M059J (cell line): ENCODE measurements at places on chromosomes 16 and 17.

DNA sequence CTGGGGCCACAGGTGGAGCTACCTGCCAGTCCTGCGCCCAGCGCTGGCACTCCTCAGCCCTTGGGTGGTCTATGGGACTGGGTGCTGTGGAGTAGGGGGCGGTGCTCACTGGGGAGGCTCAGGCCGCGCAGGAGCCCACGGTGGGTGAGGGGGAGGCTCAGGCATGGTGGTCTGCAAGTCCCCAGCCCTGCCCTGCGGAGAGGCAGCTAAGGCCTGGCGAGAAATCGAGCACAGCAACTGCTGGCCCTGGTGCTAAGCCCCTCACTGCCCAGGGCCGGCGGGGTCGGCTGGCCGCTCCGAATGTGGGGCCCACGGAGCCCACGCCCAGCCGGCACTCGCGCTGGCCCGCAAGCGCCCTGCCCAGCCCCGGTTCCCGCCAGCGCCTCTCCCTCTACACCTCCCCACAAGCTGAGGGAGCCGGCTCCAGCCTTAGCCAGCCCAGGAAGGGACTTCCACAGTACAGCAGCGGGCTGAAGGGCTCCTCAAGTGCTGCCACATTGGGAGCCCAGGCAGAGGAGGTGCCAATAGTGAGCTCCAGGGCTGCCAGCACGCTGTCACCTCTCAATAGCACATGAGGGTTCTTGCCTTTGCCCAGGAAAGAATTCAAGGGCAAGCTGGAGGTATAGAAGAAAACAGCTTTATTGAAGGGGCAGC is 11.0 kb upstream of the EEF2KMT start:
- no peak for DNase-seq

GRCh38 chr16:31094088-31094423 is 541 bp downstream of the VKORC1 start:
- DNase-seq, result peak; percentile 29

- no peak for DNase-seq
Measured at GRCh38 chr16:56108724-56109123, 82.6 kb upstream of the GNAO1 start.

- DNase-seq, result peak; percentile 61
Measured at GRCh38 chr17:29238133-29238850, 8.4 kb upstream of the CRYBA1 start.

DNA sequence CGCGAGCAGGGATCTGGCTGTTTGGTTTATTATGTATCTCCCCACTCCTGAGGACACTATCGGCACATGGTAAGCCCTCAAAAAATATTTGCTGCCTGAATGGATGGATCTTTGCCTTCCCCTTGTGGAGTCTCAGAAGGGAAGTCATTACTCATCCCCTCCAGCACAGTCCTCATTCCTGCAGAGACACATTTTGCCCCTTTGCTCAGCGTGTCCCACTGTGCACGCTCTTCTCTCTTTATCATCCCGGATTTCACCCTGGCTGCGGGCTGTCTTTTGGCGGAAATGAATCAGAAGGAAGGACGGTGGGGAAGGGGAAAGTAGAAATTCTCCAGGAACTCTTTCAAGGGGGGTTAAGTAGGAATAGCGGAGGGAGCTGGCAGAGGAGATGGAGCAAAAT is 125.2 kb upstream of the CDC42EP4 start:
- DNase-seq, result peak; percentile 55

GRCh38 chr16:49912721-49913120 is 56.8 kb upstream of the ZNF423 start:
- DNase-seq, result no peak

DNA sequence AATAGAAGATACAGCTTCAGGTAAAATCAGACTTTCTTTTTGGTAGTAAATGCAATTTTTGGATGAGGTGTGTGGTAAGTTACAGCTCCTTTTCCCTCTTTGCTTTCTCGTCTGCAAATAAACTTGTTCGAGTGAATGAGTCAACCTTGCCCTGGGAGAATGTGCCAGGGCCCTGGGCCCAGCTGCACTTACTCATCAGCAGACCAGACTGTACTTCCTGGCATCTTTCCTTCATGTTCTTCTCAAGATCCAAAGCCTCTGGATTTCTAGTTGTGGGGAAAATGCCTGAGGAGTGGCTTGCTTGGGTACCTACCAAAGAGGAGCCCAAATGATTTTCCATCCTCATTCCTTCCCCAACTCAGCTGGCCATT is 5.4 kb upstream of the G6PC1 start:
- DNase-seq, result peak; percentile 82

- DNase-seq, result no peak
Measured at GRCh38 chr16:69145658-69146057, 13.2 kb downstream of the UTP4 start.

GRCh38 chr16:58345574-58346354 is 46.5 kb upstream of the GINS3 start:
- DNase-seq, result peak; percentile 10

GRCh38 chr16:58249388-58249779 is 45.4 kb downstream of the PRSS54 start:
- no peak for DNase-seq

DNA sequence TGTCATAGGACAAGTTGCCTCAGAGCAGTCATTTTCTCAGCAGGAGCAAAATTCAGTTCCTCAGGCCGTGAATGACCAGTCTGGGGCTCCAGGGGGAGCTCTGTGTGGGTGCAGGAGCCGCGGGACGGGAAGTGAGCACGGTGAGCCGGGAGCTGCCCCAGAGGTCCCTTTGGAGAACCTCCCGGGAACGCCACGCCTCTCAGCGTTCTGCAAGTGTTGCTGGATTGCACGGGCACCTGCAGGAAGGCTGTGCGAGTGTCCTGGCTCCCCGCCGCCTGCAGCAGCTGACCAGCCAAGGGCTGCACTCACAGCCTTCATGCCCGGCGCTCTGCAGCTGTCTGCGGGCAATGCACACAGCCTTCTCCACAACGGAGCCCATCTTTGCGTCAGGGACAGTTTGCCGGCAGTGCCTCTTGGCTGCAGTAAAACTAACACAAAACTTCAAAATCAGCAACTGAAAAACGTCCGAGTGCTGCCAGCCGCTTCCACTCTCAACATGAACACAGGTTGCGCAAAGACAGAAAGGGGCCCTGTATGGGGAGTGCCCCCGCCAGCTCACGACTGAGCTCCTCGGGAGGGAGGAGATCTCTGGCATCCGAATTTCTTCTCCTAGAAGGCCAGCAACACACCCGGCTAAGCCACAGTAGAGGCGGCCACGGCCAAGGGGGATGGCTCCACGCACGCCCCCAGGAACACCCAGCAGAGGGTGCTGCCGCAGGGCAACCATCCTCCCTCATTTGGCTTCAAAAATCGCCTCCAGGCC is 16.0 kb downstream of the NDUFAF8 start:
- DNase-seq, result no peak

GRCh38 chr16:8722025-8722348 is 47.6 kb downstream of the ABAT start:
- no peak for DNase-seq

DNA sequence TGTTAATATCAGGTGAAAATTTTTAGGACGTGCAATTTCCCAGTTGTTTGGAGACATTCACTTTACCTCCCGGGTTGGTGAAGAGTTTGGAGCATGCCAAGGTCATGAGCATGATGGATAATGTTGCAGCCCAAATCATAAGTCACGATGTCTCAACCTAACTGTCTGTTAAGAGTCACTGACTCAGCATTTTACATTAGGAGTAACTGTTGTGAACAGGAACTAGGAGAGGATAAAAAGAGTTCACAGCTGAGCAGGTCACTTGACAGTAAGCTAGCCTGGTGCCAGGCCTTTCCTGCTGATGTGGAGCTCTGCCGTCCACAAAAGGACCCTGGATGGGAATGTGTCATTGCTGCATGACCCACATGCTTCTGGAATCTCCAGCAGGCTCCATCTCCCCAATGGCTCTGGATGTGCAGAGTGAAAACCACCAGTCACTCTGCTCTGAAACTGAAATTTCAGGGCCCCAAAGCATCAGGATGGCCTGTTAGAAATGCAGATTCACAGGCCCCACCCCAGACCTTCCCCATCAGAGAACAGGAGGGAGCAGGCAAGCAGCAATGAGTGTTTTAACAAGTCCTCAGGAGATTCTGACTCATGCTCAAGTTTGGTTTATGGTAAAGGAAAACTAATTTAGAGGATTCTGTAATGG is 371.6 kb upstream of the MAF start:
- DNase-seq, result peak; percentile 9

GRCh38 chr17:55411463-55411855 is 10.2 kb downstream of the MMD start:
- no peak for DNase-seq

- DNase-seq, result no peak
Measured at GRCh38 chr16:23302045-23302956, at the start of gene SCNN1B. SCNN1B (plus strand) TSS chr16:23302302; CDS start chr16:23348600, 46,298 bp downstream.

- no peak for DNase-seq
Measured at GRCh38 chr17:61312406-61313295, 87.0 kb upstream of the TBX2 start.

DNA sequence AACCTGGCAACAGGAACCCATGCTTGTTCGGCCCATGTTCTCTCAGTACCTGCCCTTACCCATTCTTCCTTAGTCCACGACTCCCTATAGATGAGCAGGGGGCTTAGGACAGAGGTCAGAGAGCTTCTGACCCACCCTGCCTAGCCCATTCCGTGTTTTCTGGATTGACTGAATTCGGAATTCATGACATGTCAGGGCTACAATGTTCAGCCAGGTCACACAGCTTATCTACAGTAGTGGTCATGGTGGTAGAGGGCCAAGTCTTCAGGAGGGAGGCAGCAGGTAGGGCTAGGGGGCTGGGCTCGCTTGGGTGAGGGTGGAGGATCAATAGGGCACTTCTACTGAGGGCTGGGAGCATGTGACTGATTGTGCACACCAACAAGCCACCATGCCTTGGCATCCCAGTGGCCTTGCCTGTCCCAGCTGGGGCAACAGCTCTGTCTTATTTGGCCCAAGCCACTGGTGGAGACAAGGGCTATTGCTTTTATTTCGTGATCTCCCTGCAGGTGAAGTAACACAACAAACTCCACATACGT is 3.1 kb downstream of the HEXIM2 start:
- DNase-seq, result no peak

DNA sequence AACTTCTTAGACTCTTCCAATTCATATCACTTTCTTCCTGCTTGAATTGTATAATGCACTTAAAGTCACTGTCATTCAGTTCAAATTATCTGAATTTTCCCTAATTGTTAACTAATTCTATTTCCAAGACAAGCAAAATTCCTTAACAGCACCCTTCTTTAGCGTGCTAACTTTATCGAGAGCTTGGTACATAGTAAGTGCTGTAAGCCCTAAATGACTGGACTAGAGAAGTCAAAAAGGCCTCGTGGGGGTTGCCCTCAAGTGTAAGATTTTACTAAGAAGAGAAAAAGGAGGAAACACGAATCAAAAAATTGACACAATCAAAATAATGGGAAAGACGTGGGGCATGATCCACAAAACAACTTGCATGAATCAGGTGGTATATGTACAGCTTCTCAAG is 11.3 kb downstream of the KANSL1 start:
- no peak for DNase-seq

DNA sequence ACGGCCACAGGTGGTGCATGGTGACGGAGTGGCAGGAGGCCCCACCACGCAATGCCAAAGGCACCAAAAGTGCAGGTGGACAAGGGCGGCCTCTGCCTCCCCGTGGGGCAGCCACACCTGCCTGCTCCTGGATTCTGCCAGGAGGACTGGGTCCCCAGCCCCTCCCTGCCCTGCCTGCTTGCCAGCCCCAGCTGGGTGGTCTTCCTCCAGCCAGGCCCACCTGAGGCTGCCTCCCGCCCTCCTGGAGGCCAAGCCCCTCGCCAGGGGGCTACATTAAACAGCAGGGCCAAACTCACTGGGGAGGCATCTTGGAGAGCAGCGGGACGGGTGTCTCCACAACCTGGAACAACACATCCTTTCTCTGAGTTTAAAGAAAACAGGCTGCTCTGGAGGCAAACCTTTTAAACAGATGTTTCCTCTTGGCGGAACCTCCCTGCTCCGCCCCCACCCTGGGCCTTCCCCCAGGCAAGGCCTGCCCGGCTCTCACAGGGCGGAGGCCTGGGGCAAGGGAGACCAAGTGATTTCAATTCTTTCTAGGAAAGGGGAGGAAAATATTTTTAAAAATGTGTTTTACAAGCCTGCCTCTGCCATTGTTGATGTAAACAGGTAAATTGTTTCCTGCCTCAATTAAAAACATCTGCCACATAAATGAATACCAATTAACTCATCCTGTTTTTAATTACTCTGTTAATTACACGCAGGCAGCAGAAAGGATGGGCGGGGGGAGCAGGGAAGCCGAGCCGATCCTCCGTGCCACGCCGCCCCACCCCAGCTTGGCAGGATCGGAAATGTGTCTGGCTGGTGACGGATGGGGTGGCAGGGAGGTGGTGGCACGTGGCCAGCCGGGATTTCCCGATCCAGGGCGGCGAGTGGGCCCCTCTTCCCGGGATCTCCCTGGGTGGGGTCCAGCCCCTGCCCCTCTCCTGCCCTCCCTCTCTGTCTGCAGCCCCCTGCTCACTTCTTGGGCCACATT is 54.4 kb upstream of the PABPN1L start:
- peak; percentile 36 for DNase-seq

- no peak for DNase-seq
Measured at GRCh38 chr17:82237746-82238471, 9.1 kb downstream of the SLC16A3 start.

DNA sequence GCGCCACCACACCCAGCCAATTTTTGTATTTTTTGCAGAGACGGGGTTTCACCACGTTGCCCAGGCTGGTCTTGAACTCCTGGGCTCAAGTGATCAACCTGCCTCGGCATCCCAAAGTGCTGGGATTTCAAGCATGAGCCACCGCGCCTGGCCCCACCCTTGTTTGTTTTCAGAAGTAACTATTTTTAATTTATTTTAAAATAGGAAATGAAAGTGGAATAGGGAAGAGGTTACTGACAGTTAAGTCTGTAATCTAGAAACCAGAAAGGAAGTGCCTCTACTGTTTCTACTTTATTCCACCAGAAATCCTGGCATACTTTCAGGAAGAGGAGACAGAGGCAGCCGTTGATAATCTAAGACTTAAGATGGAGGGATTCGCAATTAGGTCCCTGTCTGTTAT is 225.6 kb downstream of the TANC2 start:
- DNase-seq, result no peak

- peak; percentile 20 for DNase-seq
Measured at GRCh38 chr17:62897706-62898105, 68.3 kb upstream of the TANC2 start.

GRCh38 chr17:57735707-57736106 is 9.4 kb downstream of the CCDC182 start:
- peak; percentile 16 for DNase-seq
